ENCODE measurements at places on chromosomes 7 and 10. TPM values are rescaled to one million over a fixed set of nuclear protein-coding genes. Genes with fewer than 3 reads are reported as not detected.

DNA sequence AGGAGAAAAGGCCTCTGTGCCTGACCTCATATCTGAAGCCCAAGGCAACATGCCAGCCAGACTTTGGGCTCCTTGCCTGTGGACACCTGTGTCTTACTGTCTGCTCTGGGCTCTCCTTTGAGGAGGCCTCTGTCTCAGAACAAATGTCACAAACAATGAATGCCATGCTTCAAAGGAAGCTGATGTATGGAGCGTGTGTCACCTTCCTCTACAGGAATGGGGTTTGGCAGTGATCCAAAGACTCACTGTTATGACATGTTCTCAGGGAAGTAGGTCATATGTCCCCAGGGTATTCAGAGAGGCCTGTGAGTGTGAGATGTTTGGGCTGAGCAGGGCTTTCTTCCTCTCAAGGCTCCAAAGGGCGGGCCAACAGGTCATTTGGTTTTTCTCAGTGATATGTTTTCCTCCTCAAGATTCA lies 38.4 kb downstream of the PTPRE start:
- DNase-seq: peak; percentile 84

The LEP gene
- total RNA-seq: not detected

GRCh38 chr7:15729746-15730145 lies 43.3 kb upstream of the MEOX2 start:
- DNase-seq: no peak

DNA sequence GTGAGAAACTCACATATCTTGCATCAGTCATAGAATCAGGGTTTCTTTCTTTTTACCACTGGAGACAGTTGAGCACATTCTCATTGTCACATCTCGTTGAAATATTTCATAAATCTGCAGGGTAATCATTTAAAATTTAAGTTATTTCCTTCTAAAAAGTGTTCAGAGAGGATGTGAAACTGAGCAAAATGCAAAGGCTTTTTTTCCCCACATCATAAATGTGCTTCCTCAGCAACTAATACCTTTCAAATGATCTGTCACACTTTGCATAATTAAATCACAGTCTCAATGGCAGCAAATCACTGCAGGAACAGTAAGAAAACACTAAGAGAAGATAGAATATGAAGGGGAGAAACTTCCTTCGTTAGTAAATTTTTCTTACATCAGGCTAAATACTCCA lies 187.5 kb downstream of the EVX1 start:
- no peak for DNase-seq

The MRC1 gene
- total RNA-seq: 0.12 TPM

- DNase-seq: no peak
Measured at GRCh38 chr7:157470701-157471131, 133.9 kb downstream of the DNAJB6 start.

The STK31 gene
- total RNA-seq: not detected

DNA sequence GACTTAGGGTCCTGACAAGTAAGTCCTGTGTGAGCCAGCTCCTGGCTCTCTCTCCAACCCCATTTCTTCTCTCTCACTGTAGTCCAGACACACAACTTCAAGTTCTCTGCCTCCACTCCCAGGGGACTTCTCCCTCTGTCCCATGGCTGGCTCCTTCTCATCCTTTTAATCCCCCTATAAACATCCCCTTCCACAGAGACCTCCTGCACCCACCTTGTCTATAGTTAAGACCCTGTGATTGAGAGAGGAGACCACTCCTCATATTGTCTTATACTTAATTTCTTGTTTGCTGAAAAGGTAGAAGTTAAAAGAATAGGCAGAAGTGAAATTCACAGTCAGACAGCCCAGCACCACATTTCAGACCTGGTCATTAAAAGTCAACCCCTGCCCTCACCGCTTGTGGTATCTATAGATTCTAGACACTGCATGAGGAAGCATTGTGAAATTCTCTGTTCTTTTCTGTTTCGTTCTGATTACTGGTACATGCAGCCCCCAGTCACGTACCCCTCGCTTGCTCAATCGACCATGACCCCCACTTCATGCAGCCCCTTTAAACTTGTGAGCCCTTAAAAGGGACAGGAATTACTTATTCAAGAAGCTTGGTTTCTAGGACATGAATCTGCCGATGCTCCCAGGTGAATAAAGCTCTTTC lies 125.6 kb upstream of the FRMD4A start:
- DNase-seq: no peak

The PRF1 gene
- not detected for total RNA-seq

- no peak for DNase-seq
Measured at GRCh38 chr10:70918851-70919530, 30.6 kb upstream of the PCBD1 start.

- no peak for DNase-seq
Measured at GRCh38 chr7:44143646-44144250, 2.6 kb upstream of the MYL7 start.

DNA sequence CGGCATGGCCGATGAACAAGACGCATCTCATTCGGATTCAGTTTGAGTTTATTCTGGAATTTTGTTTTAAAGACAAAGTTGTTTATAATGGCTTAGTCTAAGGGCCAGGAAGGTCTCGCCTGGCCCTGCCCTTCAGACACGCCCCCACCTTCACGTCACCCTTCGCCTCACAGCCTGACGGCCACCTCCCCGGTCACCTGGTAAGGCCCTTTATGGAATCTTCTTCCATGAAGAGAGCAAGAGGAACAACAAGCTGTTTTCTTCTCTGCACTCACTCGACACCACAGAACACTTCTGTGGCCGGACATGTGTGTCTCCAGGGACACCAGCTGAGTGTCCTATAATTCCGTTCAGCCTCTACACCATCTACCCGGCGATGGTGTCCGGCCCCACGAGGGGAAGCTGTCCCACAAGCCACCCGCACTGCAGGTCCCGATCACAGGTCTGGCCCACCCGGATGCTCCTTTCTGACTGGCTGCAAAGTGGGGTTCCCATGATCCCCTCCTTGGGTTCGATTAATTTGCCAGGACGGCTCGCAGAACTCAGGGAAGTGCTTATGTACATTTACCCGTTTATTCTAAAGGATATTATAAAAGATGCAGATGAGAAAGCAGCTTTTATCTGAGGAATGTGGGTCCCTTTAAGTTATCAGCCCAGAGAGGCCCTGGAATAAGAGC lies 17.4 kb upstream of the KNDC1 start:
- no peak for DNase-seq

The VAX1 gene
- not detected for total RNA-seq

GRCh38 chr10:117248750-117249465 lies 8.0 kb downstream of the SLC18A2 start:
- DNase-seq: no peak
